Upper lobe of left lung (tissue), 6 donors: ENCODE measurements at places on chromosomes 7 and 10. TPM values are rescaled to one million over a fixed set of nuclear protein-coding genes. Genes with fewer than 3 reads are reported as not detected.
A peak's percentile ranks its signal among the peaks of the same experiment; 100 is the strongest.

The CUZD1 gene
- total RNA-seq = 4.2 TPM

- H3K36me3 ChIP-seq = no peaks in the 10 kb centered on the region
- no peak overlapping the region for H3K4me3 ChIP-seq
- H3K27ac ChIP-seq = no peak overlapping the region
- no peak for DNase-seq
Measured at GRCh38 chr7:47648275-47648925, 66.5 kb upstream of the TNS3 start.

DNA sequence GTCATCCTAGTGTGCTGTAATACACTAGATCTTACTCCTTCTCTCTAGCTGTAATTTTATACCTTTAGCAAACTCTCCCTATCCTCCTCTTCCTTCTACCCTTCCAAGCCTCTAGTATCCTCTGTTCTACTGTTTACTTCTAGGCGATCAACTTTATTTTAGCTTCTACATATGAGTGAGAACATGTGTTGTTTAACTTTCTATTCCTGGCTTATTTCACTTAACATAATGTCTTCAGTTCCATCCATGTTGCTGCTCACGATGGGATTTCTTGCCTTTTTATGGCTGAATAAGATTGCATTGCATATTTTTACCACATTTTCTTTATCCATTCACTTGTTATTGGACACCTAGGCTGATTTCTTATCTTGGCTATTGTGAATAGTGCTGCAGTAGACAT lies 318.6 kb downstream of the MALRD1 start:
- no peak overlapping the region for H3K4me3 ChIP-seq
- no peak for DNase-seq
- no peaks in the 10 kb centered on the region for H3K36me3 ChIP-seq
- H3K4me1 ChIP-seq = no peaks in the 10 kb centered on the region
- no peak overlapping the region for H3K27ac ChIP-seq

The FOXI2 gene
- total RNA-seq = not detected

DNA sequence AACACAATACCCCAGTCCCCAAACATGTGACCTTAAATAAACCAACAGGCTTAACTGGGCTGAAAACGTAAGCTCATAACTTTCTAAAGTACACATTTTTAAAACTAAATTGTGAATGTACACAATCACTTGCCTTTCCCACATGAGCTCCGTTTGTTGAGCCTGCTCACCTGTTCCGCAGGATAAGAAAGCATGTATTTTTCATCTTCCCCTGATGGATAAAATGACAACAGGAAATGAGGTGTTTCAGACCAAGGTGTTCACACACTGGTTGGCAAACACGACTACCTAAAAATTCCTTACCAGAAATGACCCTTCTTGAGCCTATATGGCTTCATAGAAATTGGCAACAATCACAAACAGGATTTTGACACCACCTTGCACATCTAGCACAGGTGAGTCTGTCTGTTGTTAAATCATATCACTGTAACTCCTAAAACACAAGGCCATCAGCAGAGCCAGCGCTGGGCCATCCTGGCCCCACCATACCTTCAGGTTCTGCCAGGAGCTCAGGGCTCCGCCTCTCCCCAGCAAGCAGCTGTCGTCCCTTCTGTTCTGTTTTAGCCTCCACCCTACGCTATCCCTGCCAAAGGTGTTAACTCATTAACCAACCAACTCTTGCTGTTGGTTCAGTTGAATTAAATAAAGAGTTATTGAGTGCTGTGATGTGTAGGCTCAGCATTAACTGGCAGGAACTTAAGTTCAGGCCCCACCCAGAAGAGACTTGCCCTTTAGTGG lies 73.6 kb upstream of the RNF32 start:
- no peaks in the 10 kb centered on the region for H3K27me3 ChIP-seq
- no peak for DNase-seq
- no peaks in the 10 kb centered on the region for H3K36me3 ChIP-seq
- no peak overlapping the region for H3K27ac ChIP-seq
- H3K4me1 ChIP-seq = no peaks in the 10 kb centered on the region

GRCh38 chr7:38760226-38760625 lies 129.1 kb upstream of the AMPH start:
- no peaks in the 10 kb centered on the region for H3K27me3 ChIP-seq
- H3K4me1 ChIP-seq = no peaks in the 10 kb centered on the region
- H3K4me3 ChIP-seq = no peak overlapping the region
- H3K27ac ChIP-seq = no peak overlapping the region
- H3K36me3 ChIP-seq = peaks cover 14% of the 10 kb centered on the region
- no peak for DNase-seq

GRCh38 chr7:149145031-149145845 lies 2.0 kb upstream of the ZNF398 start:
- DNase-seq = no peak
- no peaks in the 10 kb centered on the region for H3K27me3 ChIP-seq
- no peak overlapping the region for H3K4me3 ChIP-seq
- H3K36me3 ChIP-seq = no peaks in the 10 kb centered on the region
- H3K27ac ChIP-seq = no peak overlapping the region
- peaks cover 24% of the 10 kb centered on the region for H3K4me1 ChIP-seq

GRCh38 chr7:90797596-90797995 lies 201.5 kb downstream of the CDK14 start:
- H3K27ac ChIP-seq = no peak overlapping the region
- H3K27me3 ChIP-seq = no peaks in the 10 kb centered on the region
- no peaks in the 10 kb centered on the region for H3K36me3 ChIP-seq
- H3K4me3 ChIP-seq = no peak overlapping the region

The NPTX2 gene
- 0.69 TPM for total RNA-seq

The TRIL gene
- 11.0 TPM for total RNA-seq

- H3K27me3 ChIP-seq = no peaks in the 10 kb centered on the region
- H3K4me3 ChIP-seq = no peak overlapping the region
- H3K27ac ChIP-seq = no peak overlapping the region
- H3K36me3 ChIP-seq = no peaks in the 10 kb centered on the region
- no peak for DNase-seq
Measured at GRCh38 chr10:104899779-104900178, 258.7 kb downstream of the SORCS3 start.

GRCh38 chr7:141366091-141366621 lies 185.1 kb upstream of the AGK start:
- H3K4me3 ChIP-seq = no peak overlapping the region
- H3K27me3 ChIP-seq = no peaks in the 10 kb centered on the region
- no peaks in the 10 kb centered on the region for H3K36me3 ChIP-seq
- no peak overlapping the region for H3K27ac ChIP-seq

- no peak overlapping the region for H3K27ac ChIP-seq
- H3K27me3 ChIP-seq = no peaks in the 10 kb centered on the region
- DNase-seq = no peak
- H3K4me1 ChIP-seq = no peaks in the 10 kb centered on the region
- no peak overlapping the region for H3K4me3 ChIP-seq
Measured at GRCh38 chr10:110326351-110327032, 21.8 kb upstream of the SMNDC1 start.

The SPDYE5 gene
- not detected for total RNA-seq

GRCh38 chr10:32954080-32954479 lies 4.0 kb downstream of the ITGB1 start:
- H3K36me3 ChIP-seq = no peaks in the 10 kb centered on the region
- peaks cover 38% of the 10 kb centered on the region for H3K4me1 ChIP-seq
- H3K4me3 ChIP-seq = no peak overlapping the region
- no peak for DNase-seq
- peak overlapping the region; percentile 6 for H3K27ac ChIP-seq

GRCh38 chr7:46452561-46453135 lies 531.6 kb upstream of the IGFBP3 start:
- H3K4me3 ChIP-seq = no peak overlapping the region
- H3K27ac ChIP-seq = no peak overlapping the region
- H3K4me1 ChIP-seq = no peaks in the 10 kb centered on the region
- no peak for DNase-seq
- H3K27me3 ChIP-seq = no peaks in the 10 kb centered on the region

The GPR26 gene
- total RNA-seq = not detected

DNA sequence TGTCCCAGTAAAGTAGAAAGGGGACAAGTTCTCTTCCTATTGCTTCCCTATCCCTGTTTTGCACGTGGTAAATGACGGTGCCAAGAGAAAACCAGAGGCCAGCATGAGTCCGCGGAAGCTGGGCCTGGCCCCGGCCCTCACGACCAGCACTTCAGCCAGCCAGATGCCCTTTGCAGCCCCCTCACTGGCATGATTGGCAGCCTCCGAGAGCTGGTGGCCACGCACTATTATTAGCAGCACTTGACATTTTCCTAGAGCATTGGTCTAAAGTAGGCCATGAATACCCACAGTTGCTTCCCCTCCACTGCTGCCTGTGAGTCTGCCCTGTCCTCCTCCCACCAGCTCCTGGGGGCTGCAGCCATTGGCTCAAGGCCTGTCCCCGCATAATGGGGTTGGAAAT lies 369.1 kb downstream of the PLXNA4 start:
- H3K27me3 ChIP-seq = no peaks in the 10 kb centered on the region
- H3K4me1 ChIP-seq = no peaks in the 10 kb centered on the region
- H3K4me3 ChIP-seq = no peak overlapping the region
- no peaks in the 10 kb centered on the region for H3K36me3 ChIP-seq

DNA sequence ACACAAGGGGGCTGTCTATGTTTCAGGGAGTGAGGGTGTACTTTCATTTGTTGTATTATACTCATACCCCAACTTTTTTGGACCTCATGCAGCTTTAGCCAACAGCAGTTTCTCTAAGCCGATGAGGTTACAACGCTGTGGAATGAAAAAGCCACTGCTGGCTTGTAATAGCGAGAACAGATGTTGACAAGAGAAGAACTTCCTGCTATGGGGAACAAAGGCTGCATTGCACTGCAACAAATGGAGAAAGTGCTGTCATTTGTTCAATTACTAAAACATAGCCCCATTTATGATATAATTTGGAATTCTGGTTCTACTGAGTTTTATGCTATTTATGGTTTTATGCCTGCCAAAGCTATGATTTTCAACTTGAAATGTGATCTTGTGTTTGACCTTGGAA lies 104.2 kb upstream of the TMEM72 start:
- no peaks in the 10 kb centered on the region for H3K27me3 ChIP-seq
- H3K4me3 ChIP-seq = no peak overlapping the region
- H3K4me1 ChIP-seq = no peaks in the 10 kb centered on the region
- DNase-seq = no peak
- H3K27ac ChIP-seq = no peak overlapping the region
- no peaks in the 10 kb centered on the region for H3K36me3 ChIP-seq

GRCh38 chr10:104322416-104322782 lies 15.9 kb downstream of the ITPRIP start:
- DNase-seq = no peak
- H3K27ac ChIP-seq = peak overlapping the region; percentile 100
- peaks cover 100% of the 10 kb centered on the region for H3K4me1 ChIP-seq
- no peaks in the 10 kb centered on the region for H3K27me3 ChIP-seq

GRCh38 chr10:47037654-47038425 lies 126.6 kb downstream of the PTPN20 start:
- H3K36me3 ChIP-seq = no peaks in the 10 kb centered on the region
- DNase-seq = no peak
- no peak overlapping the region for H3K27ac ChIP-seq
- no peaks in the 10 kb centered on the region for H3K4me1 ChIP-seq
- no peaks in the 10 kb centered on the region for H3K27me3 ChIP-seq

DNA sequence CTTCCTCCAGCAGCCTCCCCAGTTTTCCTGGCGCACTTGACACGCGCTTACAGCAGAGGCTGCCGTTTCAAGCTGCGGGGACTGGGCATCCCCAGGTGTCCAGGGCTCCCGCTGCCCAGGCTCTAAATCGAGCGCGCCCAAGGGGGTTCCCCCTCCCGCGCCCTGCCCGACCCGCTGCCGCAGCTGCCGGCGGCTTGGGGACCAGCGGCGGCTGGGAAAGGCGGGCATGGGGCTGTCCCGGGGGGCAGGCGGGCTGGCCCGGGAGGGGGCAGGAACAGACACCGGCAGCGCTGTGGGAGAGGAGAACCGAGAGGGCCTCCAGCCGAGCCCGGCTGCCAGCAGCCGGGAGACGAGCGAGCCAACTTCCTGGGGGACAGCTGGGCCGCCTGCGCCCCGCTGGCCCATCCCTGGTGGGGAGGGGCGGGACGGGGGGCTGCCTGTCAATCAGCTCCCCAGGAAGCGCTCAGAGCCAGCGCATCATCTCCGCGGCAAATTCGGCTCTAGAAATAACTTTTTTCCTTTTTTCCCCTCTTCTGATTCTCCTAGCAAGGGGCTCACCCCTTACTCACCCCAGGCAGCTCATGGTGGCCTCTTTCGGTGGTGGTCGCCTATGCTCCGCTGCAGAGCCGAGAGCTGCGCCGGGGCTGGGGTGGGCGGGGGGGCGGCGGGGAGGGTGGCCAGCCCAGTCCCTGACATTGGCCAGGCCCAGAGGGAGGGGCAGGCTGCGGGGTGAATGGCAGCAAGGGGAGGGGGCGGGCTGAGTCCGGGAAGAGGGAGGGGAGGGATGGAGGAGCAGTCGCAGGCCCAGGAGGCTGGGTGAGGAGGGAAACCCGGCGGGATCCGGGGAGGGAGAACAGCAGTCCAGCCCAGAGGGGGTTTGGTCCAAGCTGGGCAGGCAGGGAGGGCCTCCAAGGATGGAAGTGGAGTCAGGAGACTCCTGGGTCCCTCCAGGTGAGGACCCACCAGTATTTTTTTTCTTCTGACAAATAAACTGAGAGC lies 14.7 kb downstream of the GRID2IP start:
- no peak for DNase-seq
- H3K27me3 ChIP-seq = peaks cover 15% of the 10 kb centered on the region
- H3K36me3 ChIP-seq = no peaks in the 10 kb centered on the region
- peak overlapping the region; percentile 17 for H3K4me3 ChIP-seq
- H3K4me1 ChIP-seq = peaks cover 8% of the 10 kb centered on the region

The RBM20 gene
- 2.1 TPM for total RNA-seq

GRCh38 chr7:121793716-121794115 lies 79.2 kb upstream of the PTPRZ1 start:
- no peaks in the 10 kb centered on the region for H3K27me3 ChIP-seq
- H3K27ac ChIP-seq = no peak overlapping the region
- no peak for DNase-seq
- no peak overlapping the region for H3K4me3 ChIP-seq
- H3K4me1 ChIP-seq = no peaks in the 10 kb centered on the region

DNA sequence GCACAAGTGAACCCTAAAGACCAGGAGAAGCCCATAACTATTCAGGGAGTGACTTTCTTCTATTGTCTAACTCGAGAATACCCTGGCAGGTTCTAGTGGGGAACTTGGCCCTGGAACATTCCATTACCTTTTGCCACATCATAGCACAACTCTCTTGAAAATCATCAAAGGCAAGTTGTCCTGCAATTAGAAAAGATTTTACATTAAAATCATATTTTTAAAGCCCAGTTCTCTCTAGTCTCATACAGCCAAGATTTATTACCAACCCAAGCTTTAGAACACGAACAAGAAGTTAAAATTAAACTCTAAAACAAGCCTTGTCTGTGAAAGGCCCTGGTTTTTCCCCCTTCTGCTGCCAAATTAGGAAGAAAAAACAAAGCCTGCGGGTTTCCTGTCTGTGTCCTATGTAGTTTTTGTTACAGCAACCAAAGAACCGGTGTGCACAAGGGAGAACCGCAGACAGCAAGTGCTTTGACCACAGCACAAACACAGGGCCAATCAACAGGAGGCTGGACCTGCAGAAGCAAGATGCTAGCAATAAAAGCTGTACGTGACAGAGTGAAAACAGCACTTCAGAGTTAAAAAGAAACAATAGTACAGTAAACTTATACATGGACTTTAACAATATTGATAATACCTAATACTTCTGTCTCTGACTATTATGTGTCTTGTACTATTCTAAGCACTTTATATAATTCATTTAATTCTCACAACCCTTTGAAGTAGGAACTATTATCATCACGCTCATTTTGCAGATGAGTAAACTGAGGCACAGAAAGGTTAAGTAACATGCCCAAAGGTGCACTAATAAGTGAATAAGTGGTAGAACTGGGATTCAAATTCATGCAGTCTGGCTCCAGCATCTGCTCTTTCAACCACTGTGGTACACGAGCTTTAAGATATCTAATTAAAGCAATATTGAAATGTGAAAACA lies 65.8 kb downstream of the STK17A start:
- peaks cover 2% of the 10 kb centered on the region for H3K36me3 ChIP-seq
- H3K27me3 ChIP-seq = no peaks in the 10 kb centered on the region
- peaks cover 47% of the 10 kb centered on the region for H3K4me1 ChIP-seq
- H3K4me3 ChIP-seq = no peak overlapping the region
